ENCODE measurements at places on chromosomes 6 and 20. TPM values are rescaled to one million over a fixed set of nuclear protein-coding genes. Genes with fewer than 3 reads are reported as not detected.

SPEF1 gene
- not detected for total RNA-seq

GSTA3 gene
- not detected for total RNA-seq

RAET1L gene
- total RNA-seq, result not detected

RSPH4A gene
- 0.83 TPM for total RNA-seq

ARMH2 gene
- total RNA-seq, result 5.0 TPM

PREP gene
- 27.0 TPM for total RNA-seq

PROCR gene
- total RNA-seq, result 0.57 TPM

GRCh38 chr6:41967312-41968287 is 26.0 kb upstream of the CCND3 start:
- no peak for DNase-seq
- H3K4me1 ChIP-seq, result peaks cover 5% of the 10 kb centered on the region
- no peak overlapping the region for H3K27ac ChIP-seq

GRCh38 chr20:391041-391711 is 10.6 kb downstream of the TRIB3 start:
- H3K36me3 ChIP-seq, result peaks cover 73% of the 10 kb centered on the region
- H3K27ac ChIP-seq, result no peak overlapping the region
- DNase-seq, result no peak
- H3K4me3 ChIP-seq, result no peak overlapping the region

- H3K27me3 ChIP-seq, result no peaks in the 10 kb centered on the region
- H3K36me3 ChIP-seq, result no peaks in the 10 kb centered on the region
- no peak for DNase-seq
- H3K4me3 ChIP-seq, result no peak overlapping the region
- H3K4me1 ChIP-seq, result peaks cover 6% of the 10 kb centered on the region
- H3K27ac ChIP-seq, result no peak overlapping the region
These were observed 35.4 kb downstream of the PIM1 start for GRCh38 chr6:37205175-37205996.

- H3K27ac ChIP-seq, result no peak overlapping the region
- peaks cover 49% of the 10 kb centered on the region for H3K27me3 ChIP-seq
- H3K4me3 ChIP-seq, result no peak overlapping the region
- no peaks in the 10 kb centered on the region for H3K4me1 ChIP-seq
These were observed 159.0 kb downstream of the TRIM27 start for GRCh38 chr6:28764761-28765282.

DNA sequence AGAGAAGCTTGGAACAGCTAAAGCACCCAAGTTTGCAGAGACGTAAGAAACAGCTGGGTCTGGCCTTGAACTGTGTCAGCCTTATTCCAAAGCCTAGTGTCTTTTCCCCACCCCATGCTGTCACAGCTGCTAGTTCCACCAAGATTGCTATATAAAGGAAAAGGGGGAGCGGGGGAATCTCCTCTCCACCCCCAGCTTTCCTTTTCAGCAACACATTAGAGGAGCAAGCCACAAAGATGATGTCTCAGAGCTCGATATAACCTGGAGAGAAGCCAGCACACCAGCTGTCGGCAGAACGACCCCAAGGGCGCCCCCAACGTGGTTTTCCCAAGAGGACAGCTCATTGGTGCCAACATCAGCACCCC is 36.5 kb downstream of the ATP9A start:
- DNase-seq, result no peak
- no peak overlapping the region for H3K27ac ChIP-seq
- no peaks in the 10 kb centered on the region for H3K36me3 ChIP-seq
- H3K4me1 ChIP-seq, result no peaks in the 10 kb centered on the region
- no peak overlapping the region for H3K4me3 ChIP-seq

DNA sequence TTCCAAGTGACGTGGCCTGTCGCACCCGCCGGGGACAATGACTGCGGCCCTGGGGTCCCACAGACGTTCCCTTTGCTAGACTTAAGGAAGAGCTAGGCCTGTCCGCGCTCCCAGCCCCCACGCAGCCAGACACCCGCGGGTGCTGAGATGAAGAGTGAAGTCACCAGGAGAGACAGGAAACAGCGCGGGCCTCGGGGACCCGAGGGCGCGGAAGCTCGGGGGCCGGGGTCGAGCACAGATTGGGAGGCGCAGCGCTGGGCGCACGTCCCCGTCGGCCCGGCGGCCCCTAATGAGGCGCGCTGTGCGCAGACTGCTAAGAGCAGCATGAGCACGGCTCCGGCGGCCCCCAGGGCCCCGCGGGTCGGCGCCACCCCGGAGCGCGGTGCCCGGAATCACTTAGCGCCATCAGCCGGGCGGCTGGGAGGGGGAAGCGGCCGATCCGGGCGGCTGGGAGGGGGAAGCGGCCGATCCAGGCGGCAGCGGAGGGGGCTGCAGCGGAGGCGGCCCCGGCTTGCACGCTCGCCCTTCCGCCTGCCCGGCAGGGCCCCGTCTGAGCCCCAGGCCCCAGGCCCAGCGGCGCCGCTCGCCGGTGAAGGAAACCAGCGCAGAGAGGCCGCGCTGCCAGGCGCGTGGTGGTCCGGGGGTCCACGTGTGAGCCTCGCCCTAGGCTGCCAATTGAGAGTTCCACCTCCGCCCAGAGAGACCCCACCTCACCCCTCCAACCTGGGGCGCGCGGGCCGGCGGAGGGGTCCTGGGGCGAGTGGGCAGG is 8.3 kb upstream of the AVP start:
- H3K27me3 ChIP-seq, result peaks cover 9% of the 10 kb centered on the region
- H3K36me3 ChIP-seq, result no peaks in the 10 kb centered on the region
- peak overlapping the region; percentile 44 for H3K4me3 ChIP-seq
- peak overlapping the region; percentile 58 for H3K27ac ChIP-seq
- H3K4me1 ChIP-seq, result peaks cover 27% of the 10 kb centered on the region

GRCh38 chr6:116329156-116329555 is 41.6 kb upstream of the DSE start:
- no peak for DNase-seq
- no peaks in the 10 kb centered on the region for H3K27me3 ChIP-seq
- H3K36me3 ChIP-seq, result no peaks in the 10 kb centered on the region

DNA sequence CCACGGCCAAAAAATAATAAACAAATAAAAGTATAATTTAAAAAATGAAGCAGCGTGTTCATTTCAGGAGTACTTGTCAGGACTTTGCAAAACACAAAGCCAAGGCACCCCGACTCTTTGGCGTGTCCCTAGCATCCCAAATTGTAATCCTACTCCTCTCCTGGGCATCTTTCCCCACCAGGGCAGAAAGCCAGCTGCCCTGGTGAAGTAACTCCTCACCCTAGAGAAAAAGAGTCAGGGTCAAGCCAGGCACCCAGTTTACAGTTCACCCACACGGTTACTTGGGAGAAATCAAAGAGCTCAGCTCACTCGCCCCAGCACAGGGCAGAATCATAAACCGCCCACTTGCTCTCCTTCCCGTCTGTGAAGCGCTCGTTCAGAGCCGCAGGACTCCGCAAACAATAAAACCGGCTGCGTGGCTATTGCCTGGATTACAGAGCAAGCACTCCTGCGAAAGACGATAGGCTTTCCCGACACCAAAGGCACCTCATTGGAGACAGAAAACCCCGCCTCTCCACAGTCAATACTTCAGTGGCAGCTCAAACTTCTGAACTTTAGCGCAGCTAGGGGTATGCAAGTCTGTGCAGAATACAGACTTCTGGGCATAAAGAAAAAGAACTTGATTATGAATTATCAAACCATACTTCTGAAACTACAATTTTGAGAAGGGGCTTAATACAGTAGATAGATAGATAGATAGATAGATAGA is 73.0 kb upstream of the NHSL1 start:
- peaks cover 5% of the 10 kb centered on the region for H3K4me1 ChIP-seq
- H3K27ac ChIP-seq, result no peak overlapping the region

DNA sequence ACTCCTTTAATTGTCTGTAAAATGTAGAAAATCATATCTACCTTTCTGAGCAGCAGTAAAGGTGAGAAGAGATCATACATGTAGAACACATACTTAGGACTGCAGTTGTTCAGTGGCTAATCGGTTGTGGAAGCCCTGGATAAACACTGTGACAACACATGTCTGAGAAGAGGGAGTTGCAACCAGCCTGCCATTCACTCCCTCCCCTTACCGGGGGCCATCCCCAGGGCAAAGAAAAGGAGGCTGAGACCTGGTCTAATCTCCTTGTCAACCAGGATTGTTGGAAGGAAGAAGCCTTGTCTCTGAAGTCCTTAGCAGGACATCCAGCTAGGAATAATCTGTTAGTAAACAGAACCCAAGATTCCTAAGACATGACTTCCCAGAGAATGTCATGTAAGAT is 462.5 kb upstream of the AGPAT4 start:
- no peak overlapping the region for H3K4me3 ChIP-seq
- H3K4me1 ChIP-seq, result no peaks in the 10 kb centered on the region
- no peak for DNase-seq
- no peaks in the 10 kb centered on the region for H3K36me3 ChIP-seq
- no peak overlapping the region for H3K27ac ChIP-seq

All from B cell (primary cell).